NCI-H1105 treated with DMSO at 0.1 percent for 48 hours (cell line): ENCODE measurements at places on chromosomes 3 and 15.

DNA sequence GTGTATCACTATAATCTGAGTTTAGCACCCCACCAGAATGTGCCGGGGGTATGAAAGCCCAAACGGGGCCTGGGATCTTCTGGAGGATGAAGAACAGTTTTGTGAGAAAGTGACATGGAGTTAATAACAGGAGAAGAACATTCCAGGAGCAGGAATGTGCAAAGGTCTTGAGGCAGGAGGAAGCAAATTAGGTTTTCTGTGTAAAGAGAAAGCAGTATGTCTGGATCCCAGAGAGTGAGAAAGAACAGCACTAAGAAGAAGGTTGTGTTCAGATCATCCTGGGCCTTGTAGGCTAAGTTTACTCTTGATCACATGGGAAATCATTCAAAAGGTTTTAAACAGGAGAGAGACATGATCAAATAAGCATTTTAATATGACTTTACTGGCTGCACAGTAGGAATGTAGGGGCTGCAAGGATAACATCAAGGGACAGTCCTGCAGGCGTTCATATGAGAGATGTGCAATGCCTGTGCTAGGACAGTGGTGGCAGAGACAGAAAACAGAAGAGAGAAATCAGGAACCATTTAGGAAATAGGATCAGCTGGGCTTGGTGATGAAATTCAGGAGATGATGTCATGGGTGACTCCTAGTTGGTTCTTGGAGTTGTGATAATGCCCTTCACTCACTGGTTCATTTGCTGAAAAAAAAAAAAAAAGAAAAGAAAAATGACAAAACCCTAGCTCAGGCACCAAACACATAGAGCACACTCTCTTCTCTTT is 113.5 kb downstream of the TNIK start:
- DNase-seq = no peak

DNA sequence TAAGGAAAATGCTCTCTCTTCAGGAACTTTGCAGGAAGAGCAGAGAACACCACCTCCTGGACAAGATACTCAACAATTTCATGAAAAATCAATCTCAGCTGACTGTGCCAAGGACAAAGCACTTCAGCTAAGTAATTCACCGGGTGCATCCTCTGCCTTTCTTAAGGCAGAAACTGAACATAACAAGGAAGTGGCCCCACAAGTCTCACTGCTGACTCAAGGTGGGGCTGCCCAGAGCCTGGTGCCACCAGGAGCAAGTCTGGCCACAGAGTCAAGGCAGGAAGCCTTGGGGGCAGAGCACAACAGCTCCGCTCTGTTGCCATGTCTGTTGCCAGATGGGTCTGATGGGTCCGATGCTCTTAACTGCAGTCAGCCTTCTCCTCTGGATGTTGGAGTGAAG is 200.5 kb downstream of the AKAP13 start:
- DNase-seq = no peak

DNA sequence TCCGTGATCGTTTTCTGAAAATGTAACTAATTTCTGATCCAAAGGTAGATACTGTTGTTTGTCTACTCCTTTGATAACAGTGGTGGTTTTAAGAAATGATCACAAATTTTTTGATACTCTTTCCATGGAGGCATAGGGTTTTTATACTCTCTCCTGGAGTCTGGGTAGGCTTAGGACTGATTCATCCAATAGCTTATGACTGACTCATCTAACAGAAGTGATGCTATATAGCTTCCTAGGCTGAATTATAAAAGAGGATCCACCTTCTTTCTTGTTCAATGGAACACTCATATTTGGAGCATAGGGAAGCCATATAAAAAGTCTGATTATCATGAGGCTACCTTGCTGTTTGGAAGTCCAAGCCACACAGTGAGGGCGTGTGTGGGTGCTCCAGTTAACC is 84.3 kb downstream of the CHST2 start:
- DNase-seq = no peak

GRCh38 chr15:35170207-35170606 is 85.1 kb upstream of the NANOGP8 start:
- no peak for DNase-seq

- peak; percentile 84 for DNase-seq
These were observed at the start of gene MAGI1 for GRCh38 chr3:66038726-66039589. Gene MAGI1, minus strand, starts transcription at chr3:66038918. Its CDS starts 610 bp downstream, at chr3:66038308.

GRCh38 chr3:70640481-70640880 is 328.0 kb upstream of the MDFIC2 start:
- no peak for DNase-seq

- DNase-seq = no peak
These were observed 17.3 kb upstream of the AP4E1 start for GRCh38 chr15:50891159-50891558.

- DNase-seq = no peak
These were observed 56.4 kb downstream of the PLAAT1 start for GRCh38 chr3:193297421-193297820.

DNA sequence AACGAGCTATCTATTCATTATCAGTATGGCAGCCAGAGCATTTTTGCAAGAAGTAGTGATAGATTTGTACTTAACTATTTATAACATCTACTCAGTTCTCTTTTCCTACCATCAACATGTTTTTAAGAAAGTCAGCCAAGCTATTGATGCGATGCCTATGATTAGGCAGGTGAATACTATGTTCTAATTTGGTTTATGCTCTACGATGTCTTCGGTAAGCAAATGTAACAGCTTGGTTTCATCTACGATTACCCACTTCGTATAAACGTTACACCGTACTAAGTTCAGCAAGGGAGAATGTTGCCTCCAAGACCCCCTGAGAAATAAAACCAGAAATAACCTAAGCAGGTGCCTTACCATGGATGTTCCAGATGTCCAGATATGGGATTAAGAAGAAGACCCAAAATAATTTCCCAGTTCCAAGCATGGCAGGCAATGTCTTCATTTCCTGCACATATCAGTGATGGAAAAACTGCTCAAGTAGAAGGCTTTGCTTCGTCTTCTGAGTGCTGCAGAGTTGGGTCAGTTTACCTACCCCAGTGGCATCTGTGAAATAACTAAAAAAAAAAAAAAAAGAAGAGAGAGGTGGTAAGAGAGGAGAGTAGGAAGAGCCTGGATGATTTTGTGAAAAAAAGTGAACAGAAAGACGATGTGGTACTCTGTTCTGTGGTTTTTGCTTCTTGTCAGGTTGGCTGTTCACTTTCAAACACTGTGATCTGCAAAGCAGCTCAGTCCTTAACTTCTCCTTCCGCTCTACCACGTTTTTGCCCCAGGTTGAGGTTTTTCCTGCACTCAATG is at the start of gene BTLA:
Gene BTLA (minus strand): TSS at position 559 of the 798 bp plus-strand sequence. CDS start 114 bp downstream, at position 445.
- no peak for DNase-seq

DNA sequence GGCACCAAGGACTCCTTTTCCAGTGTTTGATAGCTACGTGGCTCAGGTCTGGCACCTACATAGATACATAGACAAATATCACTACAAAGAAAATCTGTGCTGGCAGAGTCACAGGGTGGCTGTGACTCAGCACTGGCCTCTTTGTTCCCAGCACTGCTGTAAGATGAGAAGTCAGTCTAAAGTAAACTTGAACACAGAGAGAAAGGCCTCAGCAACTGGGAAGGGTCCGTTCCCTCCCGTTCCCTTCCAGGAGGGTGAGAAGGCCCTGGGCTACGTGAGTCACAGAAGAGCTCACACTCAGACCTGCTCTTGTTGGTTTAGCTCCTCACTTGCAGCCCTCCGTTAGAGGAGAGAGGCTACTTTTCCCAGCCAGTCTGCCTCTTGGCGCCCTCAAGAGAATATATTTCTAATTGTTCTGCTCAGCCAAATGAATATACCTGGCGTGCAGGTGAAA is 23.1 kb downstream of the ANXA2 start:
- peak; percentile 86 for DNase-seq

GRCh38 chr15:50358845-50359244 is 3.8 kb upstream of the GABPB1 start:
- no peak for DNase-seq

DNA sequence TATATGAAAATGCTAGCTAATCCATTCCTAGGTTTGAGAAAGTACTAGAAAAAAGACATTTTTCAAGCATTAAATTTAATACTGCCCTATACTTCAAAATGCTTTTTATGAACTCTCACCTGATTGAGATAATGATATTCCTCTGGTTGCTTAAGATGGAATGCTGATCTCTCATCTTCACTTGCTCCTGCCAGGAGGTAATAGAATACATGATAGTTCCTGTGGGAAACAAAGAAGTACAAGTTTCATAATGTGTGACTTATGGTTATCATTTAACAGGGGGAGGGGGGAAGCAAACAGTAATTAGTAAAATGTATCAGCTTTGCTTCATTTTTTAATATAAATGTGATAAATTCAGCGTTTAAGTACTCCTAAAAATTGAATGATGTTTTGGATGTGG is 97.2 kb downstream of the MYO9A start:
- DNase-seq = no peak

- DNase-seq = peak; percentile 45
These were observed 12.4 kb upstream of the SOX2 start for GRCh38 chr3:181699171-181699903.

GRCh38 chr3:110493438-110494092 is 578.1 kb upstream of the NECTIN3 start:
- no peak for DNase-seq

DNA sequence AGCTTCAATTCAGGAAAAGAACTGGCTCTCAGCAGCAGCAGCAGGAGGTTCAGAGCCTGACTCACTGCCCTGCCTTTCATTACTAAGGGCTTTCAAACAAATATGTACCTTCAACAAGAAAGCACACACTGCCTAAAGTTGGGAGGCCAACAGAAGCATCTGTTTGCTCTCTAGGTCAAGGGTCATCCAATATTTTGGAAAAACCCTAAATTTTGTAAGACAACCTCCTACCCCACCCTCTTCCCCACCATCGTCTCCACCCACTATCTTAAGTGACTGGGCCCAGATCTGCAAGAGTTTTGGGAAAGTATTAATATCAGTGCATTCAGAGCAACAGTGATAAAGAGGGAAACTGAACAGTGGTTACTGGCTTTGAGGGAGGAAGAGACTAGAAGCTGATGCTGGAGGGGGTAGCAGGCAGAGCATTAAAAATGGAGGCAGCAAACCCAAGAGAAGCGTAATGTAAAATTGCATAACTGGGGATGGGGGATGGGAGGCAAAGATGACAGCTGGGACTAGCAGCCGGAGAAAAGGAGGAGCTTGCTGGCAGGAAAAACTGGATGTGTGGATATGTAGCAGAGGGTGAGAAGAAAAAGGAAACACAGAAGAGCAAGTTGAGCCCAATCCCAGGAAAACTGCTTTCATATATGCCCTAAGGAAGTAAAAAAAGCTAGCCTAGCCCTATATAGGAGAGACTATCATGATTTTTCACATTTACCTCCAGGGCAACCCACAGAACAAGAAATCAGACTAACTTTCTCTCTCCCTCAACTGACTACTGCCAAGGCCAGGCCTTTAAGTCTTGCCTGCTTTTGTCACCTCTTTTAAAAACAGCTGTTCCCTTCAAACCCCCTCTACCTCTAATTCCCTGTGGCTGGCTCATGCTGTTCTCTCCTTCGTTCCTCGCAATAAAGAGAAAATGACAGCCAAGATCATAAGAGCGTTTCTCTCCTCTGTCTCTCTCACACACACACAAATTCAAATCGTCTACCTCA is 31.4 kb downstream of the NPTN start:
- DNase-seq = no peak

DNA sequence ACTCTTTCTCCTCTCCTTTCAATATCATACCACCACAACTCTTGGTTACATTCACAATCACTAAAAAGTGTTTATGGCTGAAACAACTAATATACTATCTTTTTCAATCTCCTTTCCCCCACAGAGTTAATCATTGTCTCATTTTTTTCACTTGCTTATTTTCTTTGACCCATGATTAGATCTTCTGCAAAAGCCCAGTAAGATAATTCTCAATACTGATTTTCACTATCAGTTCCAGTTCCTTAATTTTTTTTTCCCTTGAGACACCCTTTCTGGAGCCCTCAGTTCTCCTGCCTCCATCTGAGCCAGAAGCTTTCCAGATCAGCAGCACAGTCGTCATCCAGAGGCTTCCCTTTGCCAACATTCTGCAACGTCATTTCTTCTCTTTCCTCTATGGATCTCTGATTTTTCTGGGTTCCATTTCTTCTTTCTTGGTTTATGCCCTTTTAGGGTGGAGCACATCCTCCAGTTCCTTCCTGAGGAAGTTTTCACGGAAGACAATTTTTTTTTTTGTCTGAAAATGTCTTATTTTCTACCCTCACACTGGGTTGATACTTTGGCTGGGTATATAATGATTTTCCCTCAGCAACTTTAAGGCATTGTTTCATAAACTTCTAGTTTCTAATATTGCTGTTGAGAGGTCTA is 88.7 kb upstream of the C15orf39 start:
- no peak for DNase-seq

DNA sequence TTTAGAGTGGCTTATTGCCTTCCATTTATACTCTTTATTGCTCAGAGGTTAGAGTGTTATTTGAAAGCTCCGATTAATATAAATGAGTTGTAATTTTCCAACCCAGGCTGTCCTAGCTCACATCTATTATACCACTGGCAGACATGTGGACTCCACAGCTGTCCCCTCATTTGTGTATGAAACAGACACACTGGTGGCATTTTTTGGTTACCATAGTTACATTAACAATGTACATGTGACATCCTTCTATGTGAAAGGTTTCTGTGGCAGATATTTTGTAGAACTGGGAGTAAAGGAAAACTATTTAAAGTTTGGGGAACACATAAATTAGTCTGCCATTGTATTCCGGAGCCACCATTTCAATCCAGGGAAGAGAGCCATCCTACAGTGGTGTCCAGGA is 5.3 kb downstream of the LRRN1 start:
- DNase-seq = no peak

DNA sequence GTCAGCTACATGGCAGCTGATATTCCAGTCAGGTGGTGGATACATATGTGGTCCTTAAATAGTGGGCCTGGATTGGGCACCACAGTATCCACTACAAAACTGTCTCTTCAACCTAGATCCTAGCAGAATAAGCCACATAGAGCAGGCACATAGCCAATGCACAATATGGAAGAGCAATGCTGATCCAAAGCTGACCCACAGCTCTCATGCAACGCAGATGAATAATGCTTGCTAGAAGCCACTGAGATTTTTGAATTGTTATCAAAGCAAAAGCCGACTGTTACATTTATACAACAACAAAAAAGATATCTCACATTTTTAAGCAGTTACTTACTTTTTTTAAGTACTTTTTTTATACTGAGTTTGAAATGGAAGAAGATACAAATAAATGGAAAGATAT is 11.2 kb downstream of the CNTN3 start:
- DNase-seq = no peak

- DNase-seq = no peak
These were observed 8.9 kb downstream of the RNF7 start for GRCh38 chr3:141746962-141747361.

DNA sequence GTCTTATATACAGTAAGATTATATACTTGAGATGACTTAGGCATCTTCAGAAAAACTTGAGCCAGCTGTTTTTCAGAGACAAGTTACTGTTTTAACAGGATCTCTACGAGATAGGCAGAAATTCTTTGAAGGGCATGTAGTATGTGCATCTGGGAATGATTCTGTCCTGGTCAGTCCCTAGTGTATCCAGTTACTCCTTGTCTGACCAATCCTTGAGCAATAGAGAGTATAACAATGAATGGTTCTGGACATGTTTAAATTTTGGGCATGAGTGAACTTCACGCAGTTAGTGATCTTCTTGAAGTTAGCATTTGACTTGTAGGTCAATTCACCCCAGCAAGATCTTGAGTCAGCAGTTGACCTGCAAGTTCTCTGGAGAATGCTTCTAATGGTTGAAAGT is 24.7 kb upstream of the HHLA2 start:
- no peak for DNase-seq

GRCh38 chr3:107825556-107825955 is 265.3 kb downstream of the CD47 start:
- no peak for DNase-seq

GRCh38 chr15:60932051-60932915 is 296.8 kb downstream of the RORA start:
- no peak for DNase-seq
